ENCODE measurements at places on chromosomes 6 and 20. TPM values are rescaled to one million over a fixed set of nuclear protein-coding genes. Genes with fewer than 3 reads are reported as not detected.

The TNF gene
- total RNA-seq, result 34.2 TPM

The SLC17A3 gene
- 0.50 TPM for total RNA-seq

The SYNDIG1 gene
- total RNA-seq, result not detected

The DEFB119 gene
- not detected for total RNA-seq

The MYBL2 gene
- 0.69 TPM for total RNA-seq

The WFDC10B gene
- total RNA-seq, result not detected

The OPRM1 gene
- total RNA-seq, result not detected

The PCK1 gene
- total RNA-seq, result not detected

All from CD4-positive, alpha-beta T cell (primary cell).